ENCODE measurements at places on chromosomes 13 and 19.

DNA sequence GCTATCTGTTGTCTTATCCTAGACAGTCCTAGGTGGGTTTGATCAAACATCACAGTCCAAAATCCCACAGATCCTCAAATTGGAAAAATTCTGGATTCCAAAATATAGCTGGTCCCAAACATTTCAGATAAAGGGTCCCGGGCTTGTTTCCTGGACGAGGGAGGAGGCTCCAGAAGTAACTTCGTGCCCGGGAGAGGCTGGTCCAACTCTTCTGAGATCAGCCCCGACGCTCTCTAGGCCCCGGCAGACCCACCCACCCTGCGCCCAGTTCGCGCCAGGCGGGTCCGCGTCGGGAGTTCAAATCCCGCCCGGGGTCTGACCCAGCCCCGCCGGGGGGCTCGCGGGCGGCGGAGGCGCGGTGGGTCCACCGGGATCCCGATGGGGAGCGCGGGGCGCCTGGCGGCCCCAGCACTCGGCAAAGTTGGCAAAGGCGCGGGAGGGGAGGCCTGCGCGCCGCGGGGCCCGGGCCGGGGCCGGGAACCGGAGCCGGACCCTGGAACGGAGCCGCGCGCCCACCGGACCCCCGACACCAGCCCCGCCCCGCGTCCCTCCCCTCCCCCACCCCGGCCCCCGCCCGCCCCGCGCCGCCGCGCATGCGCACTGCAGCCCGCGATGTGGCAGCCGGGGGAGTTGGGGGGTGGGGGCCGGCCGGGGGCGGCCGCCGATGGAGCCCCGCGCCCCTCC lies 513 bp downstream of the MIER2 start:
- no peak for DNase-seq

DNA sequence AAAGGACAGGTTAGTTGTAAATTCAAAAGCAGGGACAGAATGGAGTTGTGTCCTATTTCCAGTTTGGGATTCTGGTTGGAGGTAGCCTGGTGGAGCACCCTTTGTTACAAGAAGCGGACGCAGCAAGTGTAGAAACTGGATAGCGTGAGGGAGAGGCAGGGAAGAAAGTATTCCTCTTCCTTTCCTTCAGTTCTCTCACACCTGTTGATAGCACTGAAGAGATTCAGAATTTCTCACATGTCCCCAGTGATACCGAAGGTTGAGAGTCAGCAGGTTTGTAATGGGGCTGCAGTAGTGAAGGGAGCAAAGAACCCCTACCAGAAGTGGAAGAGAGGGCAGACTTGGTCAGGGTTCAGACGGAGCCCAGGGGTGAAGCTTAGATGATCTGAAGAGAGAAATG lies 399.2 kb downstream of the SPRY2 start:
- no peak for DNase-seq

DNA sequence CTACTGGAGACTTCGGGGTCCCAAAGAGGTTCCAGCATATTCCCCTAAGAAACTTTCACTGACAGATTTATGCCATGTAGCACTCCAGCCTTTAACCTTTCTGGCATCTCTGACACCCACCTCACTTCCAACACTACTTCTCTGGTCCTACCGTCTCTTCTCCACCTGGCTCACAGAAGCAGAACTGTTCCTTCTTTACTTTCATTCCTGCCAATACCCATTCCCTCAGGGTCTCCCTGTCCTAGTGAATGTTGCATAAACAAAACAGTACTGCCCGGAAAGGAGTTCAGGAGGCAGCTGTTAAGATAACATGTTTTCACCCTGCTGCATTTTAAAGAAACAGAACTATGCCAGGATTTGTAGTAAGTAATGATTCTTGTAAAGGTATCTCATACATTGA lies 136.0 kb upstream of the MIR17HG start:
- no peak for DNase-seq

- DNase-seq, result peak; percentile 65
These were observed 1937.6 kb downstream of the PCDH9 start for GRCh38 chr13:65292488-65292901.

- DNase-seq, result no peak
These were observed 1.0 kb upstream of the ETFB start for GRCh38 chr19:51367255-51367564.

GRCh38 chr19:42250666-42251531 lies 4.0 kb downstream of the ERF start:
- DNase-seq, result peak; percentile 71

DNA sequence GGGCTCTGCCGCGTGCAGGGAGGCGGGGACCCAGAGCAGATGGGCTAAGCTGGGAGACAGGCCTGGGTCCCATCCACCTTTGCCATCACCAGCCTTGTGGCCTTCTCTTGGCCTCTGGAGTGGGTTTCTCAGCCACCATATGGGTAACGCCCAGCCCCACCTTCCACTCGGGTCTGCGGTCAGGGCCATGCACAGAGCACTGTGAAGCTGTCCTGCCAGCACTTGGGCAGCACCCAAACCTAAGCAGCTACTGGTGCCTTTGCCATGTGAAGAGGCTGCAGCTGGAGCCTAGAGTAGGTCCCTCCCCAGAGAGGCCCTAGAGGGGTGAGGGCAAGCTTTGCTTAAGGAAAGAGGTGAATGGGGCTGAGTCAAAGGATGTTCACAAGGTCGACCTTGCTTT lies 24.1 kb upstream of the NPAS1 start:
- DNase-seq, result no peak

Data from HT1080 (cell line).